Stimulated activated CD4-positive, alpha-beta T cell treated with anti-CD3 and anti-CD28 coated beads, Interleukin-1b, Interleukin-23, amount 100 ng/mL, for 48 hours (primary cell): ENCODE measurements at places on chromosomes 1 and 21.

GRCh38 chr1:183070234-183070922 lies 47.2 kb downstream of the LAMC1 start:
- no peak for DNase-seq

DNA sequence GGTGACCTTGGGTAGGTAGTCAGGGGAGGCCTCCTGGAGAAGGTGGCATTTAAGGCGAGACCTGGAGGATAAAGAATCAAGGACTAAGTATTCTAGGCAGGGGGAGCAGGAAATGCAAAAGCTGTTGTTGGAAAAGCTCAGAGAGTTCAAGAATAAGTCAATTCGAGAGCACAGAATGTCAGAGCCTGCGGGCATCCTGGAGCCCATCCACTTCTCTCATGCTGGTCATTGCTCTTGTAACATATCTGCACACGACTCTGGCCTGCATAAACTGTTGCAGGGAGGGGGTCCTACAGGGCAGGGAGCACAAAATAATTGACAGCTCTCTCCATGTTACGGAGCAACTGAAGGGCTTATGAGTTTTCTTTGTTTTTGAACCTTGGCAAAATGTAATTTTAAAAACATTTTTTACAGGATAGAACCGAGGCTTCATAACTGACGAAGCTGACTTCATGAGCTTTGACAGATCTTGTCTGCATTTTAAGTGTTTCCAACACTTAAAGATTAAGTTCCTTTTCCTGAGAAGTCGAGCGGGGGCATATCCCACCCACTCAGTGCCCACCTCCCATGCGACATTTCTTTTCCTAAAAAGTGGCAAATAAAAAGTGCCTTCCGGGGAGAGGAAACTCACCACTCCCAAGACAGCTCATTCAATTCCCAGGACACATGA lies 4.2 kb downstream of the PLA2G5 start:
- no peak for DNase-seq

GRCh38 chr1:155187456-155187891 lies 13.8 kb downstream of the TRIM46 start:
- no peak for DNase-seq

GRCh38 chr1:38138498-38139233 lies 92.1 kb upstream of the POU3F1 start:
- DNase-seq: no peak

- no peak for DNase-seq
Measured at GRCh38 chr1:4169991-4170390, 269.9 kb upstream of the C1orf174 start.

- no peak for DNase-seq
Measured at GRCh38 chr1:9291914-9292360, 757 bp upstream of the SPSB1 start.

GRCh38 chr1:11078631-11079030 lies 18.8 kb upstream of the SRM start:
- no peak for DNase-seq

DNA sequence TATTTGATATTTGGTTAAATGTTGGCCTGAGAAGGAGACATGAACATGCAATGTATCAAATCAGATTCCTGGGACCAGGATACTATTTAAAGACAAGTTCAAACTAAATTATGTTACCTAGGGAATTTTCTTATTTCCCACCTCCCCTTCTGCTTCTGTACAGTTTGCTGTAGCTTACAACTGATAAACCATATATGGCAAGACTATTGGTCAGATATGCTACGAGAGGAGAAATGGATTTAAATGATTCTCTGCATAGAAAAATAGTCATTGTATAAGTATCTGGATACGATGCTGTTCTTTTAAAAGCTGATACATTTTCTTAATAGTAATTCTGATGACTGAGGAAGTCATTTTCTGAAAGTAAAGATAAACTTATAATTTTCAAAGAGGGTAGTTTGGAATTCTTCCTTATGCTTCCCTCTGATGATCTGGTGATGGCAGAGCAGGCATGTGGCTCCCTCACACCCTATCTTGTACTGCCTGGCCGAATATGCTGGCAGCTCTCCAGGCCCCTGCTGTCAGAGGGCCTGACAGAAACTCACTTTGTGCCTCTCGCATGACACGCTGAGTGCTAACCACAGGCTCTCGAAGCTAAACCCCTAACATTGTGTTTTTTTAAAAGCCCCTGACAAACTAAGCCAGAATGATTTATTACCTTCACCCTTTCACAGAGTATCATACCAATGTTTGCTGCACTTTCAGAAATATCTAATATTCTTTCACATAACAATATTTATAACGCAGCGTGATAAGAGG lies 19.4 kb downstream of the RRP15 start:
- no peak for DNase-seq

- no peak for DNase-seq
Measured at GRCh38 chr1:46492269-46492853, 2.7 kb downstream of the DMBX1 start.

DNA sequence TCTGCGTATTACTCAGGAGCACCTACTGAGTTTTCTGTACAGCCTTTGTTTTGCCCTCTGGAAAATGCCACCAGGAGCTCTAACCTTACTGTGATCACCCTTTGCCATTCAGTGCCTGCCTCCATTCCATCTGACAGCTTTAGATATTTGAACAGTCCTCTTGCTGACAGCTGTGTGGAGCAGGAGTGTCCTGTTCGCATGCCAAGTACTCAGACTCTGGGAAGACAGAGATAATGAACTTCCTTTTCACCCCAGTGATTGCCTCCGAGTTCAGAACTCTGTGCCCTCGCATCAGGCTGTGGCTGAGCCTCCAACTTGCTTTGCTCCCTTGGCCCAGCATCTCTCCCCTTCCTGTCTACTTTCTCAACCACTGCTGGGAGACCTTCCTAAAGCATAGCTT lies 74.0 kb downstream of the CACNA1E start:
- no peak for DNase-seq

DNA sequence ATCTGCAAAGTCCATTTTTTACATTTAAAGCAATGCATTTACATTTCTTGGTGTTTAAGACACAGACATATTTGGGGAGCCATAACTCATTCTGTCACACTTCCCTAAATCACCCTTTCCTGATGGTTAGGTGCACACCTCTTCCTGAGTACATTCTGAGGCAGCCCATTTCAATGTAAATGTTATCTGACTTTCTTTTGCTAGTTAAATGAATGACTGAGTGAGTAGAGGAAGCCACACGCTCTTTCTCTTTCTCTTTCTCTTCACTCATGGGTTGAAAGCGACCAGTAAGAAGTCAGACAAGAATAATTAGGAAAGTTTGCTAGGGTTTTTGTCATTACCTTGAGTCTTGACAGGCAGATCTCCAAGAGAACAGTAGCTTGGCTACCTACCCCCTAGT lies 143.1 kb downstream of the S1PR1 start:
- no peak for DNase-seq

DNA sequence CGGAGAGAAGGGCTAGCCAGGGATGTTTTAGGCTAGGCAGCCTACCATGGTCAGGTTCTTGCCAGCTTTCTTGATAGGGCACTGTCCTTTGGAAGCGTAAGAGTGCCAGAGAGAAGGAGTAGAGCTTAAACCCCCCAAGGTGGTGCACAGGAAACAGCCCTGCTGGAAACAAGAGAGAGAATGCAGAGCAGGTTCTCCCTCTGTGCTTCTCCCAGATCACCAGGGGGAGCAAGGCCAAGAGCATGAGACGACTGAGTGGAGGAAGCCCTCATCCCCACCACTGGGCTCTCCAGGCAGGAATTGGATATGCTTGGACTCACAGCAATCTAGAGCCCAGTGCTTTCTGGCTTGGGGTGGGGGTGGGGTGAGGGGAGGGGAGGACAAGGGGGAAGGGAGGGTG lies 49.8 kb downstream of the ATP2B4 start:
- DNase-seq: no peak

- no peak for DNase-seq
Measured at GRCh38 chr1:198118134-198118533, 38.7 kb upstream of the NEK7 start.

- no peak for DNase-seq
Measured at GRCh38 chr1:117511273-117511672, 94.6 kb upstream of the TENT5C start.

DNA sequence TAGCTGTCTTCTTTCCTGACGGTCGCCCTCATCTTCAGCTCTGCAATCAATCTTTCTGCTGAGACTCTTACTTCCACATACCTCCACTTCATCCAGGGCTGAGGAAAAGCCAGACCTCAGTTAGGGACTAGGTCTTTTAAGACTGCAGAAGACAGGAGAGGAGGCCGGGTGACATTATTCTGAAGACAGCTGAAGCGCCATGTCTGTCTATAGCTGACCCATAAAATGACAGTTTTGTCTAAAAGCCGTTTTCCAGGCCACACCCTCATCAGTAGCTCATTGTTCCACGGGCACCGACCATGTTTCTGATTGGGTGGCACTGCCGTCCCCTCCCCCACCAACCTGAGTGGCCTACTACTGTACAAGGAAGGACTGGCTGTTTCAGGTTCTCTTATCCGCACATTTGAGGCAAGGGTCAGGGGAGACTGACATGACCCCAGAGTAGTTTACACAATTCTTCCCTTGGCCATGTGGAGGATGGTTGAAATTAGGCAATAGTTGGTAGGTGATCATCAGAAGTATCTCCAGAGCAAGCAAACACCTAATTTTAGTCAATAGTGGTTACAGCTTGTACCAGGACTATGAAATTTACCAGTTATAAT lies at the start of gene ADCY10:
Gene ADCY10, minus strand, starts transcription at position 240 of the 602 bp plus-strand sequence. CDS start 8,994 bp downstream, outside the sequence.
- no peak for DNase-seq
